ENCODE measurements at places on chromosomes 1 and 21. TPM values are rescaled to one million over a fixed set of nuclear protein-coding genes. Genes with fewer than 3 reads are reported as not detected.

Gene LRRC71
- not detected for total RNA-seq

Gene AMY1A
- not detected for total RNA-seq

Gene CFAP126
- 1.5 TPM for total RNA-seq

Gene TMPRSS2
- 0.61 TPM for total RNA-seq

Gene TLCD4
- 11.2 TPM for total RNA-seq

Gene ZSCAN20
- 6.4 TPM for total RNA-seq

Gene KCNJ6
- total RNA-seq, result not detected

Gene PLA2G2A
- total RNA-seq, result not detected

DNA sequence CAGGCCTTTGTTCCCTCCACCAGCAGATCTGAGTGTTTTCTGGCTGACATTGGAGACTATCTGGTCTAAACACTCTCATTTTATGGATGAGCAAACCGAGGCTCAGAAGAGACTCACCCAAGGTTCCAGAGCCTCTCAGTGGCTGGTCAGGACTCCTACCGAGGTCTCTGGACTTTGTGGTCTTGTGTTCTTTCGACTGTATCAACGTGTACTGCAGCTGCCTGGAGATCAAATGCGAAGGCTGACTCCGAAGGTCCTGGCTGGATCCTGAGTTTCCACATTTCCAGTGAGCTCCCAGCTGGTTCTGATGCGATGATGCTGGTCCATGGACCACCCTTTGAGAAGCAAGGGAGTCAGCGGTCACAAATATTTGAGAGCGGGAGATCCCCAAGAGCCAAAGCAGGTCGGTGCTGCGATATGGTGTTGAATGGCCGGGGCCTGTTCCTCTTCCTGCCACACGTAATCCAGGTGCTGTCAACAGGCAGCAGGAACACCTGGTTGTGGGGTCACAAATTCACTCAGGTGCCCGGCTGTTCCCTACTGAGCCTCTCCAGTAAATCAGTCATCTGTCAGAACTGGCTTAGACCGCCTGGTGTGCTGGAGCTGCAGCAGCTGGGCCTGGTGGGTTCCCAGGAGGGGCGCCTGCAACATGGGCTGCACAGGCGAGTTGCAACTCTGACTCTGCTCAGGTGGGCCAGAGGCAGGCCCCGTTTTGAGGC, 94.8 kb upstream of the USP24 start:
- no peak for DNase-seq
- peaks cover 25% of the 10 kb centered on the region for H3K4me1 ChIP-seq
- H3K4me3 ChIP-seq, result no peak overlapping the region
- no peaks in the 10 kb centered on the region for H3K27me3 ChIP-seq

DNA sequence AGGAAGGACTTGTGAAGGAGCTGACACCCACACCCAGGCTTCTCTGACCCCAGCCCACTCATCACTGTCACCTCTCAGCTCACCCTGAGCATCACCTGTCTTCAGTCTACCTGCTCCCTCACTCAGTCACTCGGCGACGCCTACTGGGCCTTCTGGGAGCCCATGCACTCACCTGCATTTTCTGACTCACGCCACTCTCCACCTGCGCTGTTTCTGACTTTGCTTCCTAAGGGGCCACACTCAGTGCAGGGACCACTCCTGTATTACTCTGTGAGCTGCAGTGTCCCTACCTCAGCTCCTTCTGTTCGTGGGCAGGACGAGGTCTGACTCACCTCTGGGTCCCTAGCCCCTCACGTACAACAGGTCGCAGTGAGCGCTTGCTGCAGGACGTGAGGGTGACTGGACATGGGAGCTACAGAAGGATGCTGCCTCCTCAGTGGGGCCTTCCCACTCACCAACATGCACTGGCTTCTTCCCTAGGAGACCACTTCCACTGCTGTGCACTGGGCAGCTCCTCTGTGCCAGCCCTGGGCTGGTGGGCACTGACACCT, 102.3 kb downstream of the GLIS1 start:
- peaks cover 20% of the 10 kb centered on the region for H3K27me3 ChIP-seq
- H3K4me3 ChIP-seq, result no peak overlapping the region
- no peak overlapping the region for H3K27ac ChIP-seq
- DNase-seq, result no peak
- no peaks in the 10 kb centered on the region for H3K36me3 ChIP-seq

DNA sequence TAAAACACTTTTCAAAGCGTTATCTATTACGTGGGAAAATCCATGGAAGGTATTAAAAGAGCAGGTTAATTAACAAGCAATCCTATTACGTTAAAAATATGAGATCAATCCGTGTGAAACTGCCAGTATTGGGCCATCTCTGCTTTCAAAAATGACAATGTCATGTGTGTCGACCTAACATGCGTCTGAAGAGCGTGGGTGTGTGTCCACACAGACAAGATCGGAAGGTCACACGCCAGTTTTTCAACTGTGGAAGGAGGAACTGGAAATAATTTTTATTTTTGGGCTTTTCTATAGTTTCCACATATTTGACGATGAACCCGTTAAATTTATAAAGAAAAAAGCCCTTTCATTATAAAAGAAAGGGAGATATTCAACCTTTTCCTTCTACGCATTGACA, 17.6 kb upstream of the ALDH4A1 start:
- no peaks in the 10 kb centered on the region for H3K36me3 ChIP-seq
- no peak for DNase-seq
- peaks cover 24% of the 10 kb centered on the region for H3K4me1 ChIP-seq
- H3K27ac ChIP-seq, result no peak overlapping the region

DNA sequence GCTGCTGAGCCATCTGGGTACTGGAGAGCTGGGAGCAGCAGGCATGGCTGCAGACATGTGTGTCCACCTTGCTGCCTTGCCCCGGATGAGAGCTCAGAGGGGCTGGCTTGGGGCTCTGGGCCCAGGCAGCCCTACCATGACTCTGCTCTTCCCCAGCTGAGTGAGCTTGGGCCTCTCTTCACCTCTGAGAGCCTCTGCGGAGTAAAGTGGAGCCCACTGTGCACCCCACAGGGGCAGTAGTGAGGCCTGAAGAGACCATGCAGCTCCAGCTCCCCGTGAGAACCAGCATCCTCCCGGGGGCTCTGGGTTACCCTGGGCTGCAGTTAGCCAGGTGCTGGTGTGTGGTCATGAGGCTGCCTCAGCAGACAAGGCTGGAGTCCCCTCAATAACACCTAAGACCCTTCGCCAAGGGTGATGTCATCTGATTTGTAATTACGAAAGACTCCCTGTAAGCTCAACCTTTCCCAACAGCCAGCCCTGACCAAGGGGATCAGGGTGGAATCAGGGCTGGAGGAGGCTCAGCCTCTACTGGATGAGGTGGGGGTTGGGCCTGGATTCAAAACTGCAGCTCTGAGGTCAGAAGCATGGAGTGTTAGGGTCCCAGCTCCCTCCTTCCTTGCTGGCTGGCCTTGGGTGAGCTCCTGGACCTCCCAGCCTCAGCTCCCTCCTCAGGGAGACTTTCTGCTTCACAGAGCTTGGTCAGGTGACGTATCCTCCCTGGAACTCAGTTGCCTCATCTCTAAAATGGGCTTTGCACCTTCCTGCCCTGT, 308.0 kb downstream of the MATN1 start:
- no peak overlapping the region for H3K27ac ChIP-seq
- H3K27me3 ChIP-seq, result no peaks in the 10 kb centered on the region
- no peaks in the 10 kb centered on the region for H3K4me1 ChIP-seq
- H3K4me3 ChIP-seq, result no peak overlapping the region
- no peak for DNase-seq

- no peaks in the 10 kb centered on the region for H3K27me3 ChIP-seq
- 0 out of 2 replicates have a peak, but pooled peaks cover 3% of the 10 kb centered on the region for H3K4me1 ChIP-seq
- DNase-seq, result no peak
- no peaks in the 10 kb centered on the region for H3K36me3 ChIP-seq
Observed at GRCh38 chr21:26840912-26841311, 4.3 kb downstream of the ADAMTS1 start.

DNA sequence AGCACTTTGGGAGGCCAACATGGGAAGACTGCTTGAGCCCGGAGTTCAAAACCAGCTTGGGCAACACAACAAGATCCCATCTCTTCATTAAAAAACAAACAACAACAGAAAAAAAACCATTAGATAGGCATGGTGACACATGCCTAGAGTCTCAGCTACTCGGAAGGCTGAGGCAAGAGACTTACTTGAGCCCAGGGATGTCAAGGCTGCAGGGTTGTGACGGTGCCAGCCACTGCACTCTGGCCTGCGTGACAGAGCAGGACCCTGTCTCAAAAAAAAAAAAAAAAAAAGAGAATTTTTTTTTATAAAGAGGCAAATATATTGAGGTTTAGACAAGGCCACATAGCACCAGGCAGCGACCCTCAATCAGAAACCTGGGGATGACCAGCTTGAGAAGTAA, 62.7 kb downstream of the HSF2BP start:
- no peak for DNase-seq

DNA sequence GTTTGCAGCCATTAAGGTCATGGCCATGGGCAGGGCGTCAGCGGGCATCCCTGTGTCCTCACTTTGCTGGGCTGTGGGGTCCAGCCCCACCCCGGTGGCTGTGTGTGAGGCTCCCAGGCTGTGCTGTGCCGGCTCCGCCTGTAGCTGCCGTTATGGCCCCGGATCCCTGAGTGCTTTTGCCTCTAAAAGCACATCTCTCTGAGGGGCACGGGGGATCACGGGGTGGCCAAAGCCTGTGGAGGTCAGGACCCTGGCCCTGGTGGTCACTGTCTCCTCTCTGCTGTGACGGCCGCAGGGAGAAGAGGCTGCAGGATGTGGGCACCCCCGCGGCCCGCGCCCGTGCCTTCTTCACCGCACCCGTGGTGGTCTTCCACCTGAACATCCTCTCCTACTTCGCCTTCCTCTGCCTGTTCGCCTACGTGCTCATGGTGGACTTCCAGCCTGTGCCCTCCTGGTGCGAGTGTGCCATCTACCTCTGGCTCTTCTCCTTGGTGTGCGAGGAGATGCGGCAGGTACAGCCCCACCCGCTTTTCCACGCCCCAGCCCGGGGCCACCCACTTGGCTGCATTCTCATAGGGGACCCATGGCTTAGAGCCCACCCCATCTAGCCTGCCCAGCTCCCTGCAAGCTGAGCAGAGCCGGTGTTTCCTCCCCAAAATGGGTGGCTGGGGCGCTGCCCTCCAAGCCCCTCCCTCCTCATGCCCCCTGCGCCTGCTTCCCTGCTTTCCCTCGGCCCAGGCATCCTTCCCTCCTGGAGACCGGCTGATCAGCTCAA, 48.2 kb downstream of the TRPM2 start:
- no peaks in the 10 kb centered on the region for H3K27me3 ChIP-seq
- no peaks in the 10 kb centered on the region for H3K4me1 ChIP-seq
- H3K4me3 ChIP-seq, result no peak overlapping the region
- H3K27ac ChIP-seq, result no peak overlapping the region

- H3K4me1 ChIP-seq, result 0 out of 2 replicates have a peak, but pooled peaks cover 4% of the 10 kb centered on the region
- no peaks in the 10 kb centered on the region for H3K36me3 ChIP-seq
- no peak overlapping the region for H3K4me3 ChIP-seq
- H3K27me3 ChIP-seq, result no peaks in the 10 kb centered on the region
Observed at GRCh38 chr1:54439550-54440223, 33.5 kb upstream of the SSBP3 start.

GRCh38 chr1:3251099-3251806, 182.2 kb downstream of the PRDM16 start:
- H3K27me3 ChIP-seq, result peaks cover 78% of the 10 kb centered on the region
- no peak overlapping the region for H3K27ac ChIP-seq
- no peak for DNase-seq
- H3K4me1 ChIP-seq, result no peaks in the 10 kb centered on the region

GRCh38 chr1:12359359-12360133, 129.7 kb downstream of the VPS13D start:
- H3K27ac ChIP-seq, result no peak overlapping the region
- DNase-seq, result no peak
- H3K4me3 ChIP-seq, result no peak overlapping the region

DNA sequence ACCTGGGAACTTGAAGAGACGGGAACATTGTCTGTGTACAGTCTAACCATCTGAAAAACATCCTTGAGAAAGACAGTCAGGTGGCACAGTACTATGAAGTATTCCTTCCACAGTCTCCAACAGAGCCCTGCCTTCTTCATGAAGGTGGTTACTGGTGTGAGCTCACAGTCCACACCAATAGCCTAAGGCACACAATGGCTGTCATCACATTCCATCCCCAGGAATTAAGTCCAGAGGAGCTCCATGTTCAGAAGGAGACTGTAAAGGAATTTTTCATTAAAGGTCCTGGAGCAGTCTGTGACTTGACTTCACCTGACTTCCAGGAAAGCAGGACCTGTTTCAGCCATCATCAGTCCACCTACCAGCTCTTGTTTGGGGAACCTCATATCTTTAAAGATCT, 180.2 kb downstream of the C1orf21 start:
- no peak overlapping the region for H3K27ac ChIP-seq
- H3K27me3 ChIP-seq, result no peaks in the 10 kb centered on the region
- H3K4me3 ChIP-seq, result no peak overlapping the region
- no peaks in the 10 kb centered on the region for H3K4me1 ChIP-seq
- no peaks in the 10 kb centered on the region for H3K36me3 ChIP-seq

DNA sequence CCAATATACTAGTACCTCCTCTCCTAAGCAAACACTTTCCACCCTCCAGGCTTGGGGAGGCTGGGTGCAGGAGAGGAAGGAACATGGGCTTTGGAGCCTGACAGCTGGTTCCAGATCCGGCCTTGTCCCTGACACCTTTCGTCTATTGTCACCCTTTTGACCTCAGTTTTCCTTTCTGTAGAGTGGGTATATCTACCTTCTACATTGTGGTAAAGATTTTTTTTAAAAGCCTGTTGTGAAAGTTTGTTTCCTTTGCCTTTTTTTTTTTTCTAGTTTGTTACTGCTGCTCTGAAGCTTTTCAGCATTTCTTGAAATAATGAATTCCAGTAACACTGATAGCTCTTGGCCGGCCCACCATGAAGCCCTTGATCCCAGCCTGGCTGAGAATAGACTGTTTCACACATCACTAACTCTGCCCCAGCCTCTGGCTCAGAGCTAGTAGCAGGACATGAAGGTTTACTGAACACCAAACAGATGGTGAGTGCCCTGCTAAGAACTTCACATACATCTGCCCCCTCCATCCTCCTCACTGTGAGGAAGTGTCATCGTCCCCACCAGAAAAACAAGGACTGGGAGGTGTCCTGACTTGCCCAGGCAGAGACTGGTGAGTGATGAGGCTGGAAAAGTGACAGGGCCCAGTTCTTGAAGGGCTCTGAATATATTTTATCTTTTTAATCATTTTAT, 33.0 kb upstream of the ID3 start:
- no peaks in the 10 kb centered on the region for H3K27me3 ChIP-seq
- DNase-seq, result no peak
- H3K4me3 ChIP-seq, result no peak overlapping the region
- peaks cover 45% of the 10 kb centered on the region for H3K4me1 ChIP-seq
- H3K36me3 ChIP-seq, result no peaks in the 10 kb centered on the region

DNA sequence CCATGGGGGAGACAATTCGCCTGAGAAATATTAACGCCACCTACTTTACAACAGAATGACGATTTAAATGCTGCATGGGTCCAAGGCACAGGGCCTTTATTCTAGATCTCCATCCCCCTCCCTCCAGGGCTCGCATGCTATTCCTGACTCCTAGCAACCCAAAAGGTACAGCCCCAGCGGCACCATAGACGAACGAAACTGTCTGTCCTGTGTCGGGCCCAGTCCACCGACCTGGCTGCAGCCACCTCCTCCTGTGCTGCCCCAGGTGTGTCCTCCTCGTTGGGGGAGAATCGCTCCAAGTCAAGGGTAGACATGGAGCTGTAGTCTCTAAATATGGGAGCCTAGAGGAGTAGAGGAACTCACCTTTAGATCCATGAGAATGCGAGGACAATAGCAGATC, 196.5 kb downstream of the TOMM20 start:
- DNase-seq, result no peak
- H3K4me3 ChIP-seq, result no peak overlapping the region
- H3K27me3 ChIP-seq, result no peaks in the 10 kb centered on the region
- peaks cover 31% of the 10 kb centered on the region for H3K4me1 ChIP-seq
- no peaks in the 10 kb centered on the region for H3K36me3 ChIP-seq
